Tibial nerve (tissue), 4 donors: ENCODE measurements at places on chromosomes 11 and 22. TPM values are rescaled to one million over a fixed set of nuclear protein-coding genes. Genes with fewer than 3 reads are reported as not detected.

FAM180B gene
- total RNA-seq = 3.3 TPM

CCDC81 gene
- 3.3 TPM for total RNA-seq

DNA sequence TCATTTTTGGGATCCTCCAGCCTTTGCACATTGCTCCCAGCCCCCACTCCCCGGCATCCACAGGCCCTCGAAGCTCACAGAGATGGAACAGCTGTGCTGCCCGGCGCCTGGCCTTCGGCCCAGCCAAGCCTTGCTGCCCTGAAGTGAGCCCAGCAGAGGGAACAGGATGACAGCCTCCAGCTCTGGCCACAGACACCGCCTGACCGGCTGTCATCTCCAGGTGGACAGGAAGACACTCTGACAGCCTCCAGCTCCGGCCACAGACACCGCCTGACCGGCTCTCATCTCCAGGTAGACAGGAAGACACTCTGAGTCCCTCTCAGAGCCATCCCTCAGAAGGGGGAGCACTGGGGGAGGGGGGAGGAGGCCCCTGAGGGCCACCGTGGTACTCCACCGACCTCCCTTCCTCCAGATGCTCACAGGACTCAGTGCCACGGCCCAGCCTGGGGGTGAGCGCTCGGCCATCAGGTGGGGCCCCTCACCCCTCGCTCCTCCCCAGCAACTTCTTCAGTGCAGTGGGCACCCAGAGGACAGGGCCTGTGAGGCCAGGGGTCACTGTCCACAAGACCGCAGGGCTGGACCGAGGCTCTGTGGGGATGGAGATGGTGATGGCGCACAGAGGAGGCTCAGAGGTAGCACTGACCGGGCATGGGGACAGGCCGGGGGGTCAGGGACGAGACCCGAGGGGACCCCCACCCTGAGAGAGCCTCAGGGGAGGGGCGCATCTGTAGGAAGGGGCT lies 58.6 kb downstream of the BRD1 start:
- H3K4me3 ChIP-seq = no peak overlapping the region
- H3K36me3 ChIP-seq = no peaks in the 10 kb centered on the region
- no peaks in the 10 kb centered on the region for H3K4me1 ChIP-seq
- DNase-seq = no peak

DNA sequence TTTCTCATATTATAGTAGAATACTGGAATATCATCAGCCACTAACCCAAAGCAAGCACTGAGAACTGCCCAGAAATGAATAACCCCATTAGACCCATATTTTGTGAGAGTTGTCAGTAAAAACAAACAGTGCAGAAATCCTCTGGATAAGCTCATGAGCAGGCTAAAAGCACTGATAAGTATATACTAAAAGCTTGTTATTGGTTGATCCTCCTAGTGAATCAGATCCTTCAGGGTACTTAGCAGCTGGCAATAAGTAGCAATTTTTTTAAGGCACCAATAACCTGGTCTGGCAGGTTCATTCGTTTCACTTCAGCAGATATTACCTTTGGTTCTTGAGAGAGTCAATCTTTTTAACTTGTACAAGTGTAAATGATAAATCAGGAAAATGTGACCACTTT lies 1.2 kb downstream of the NOX4 start:
- no peaks in the 10 kb centered on the region for H3K36me3 ChIP-seq
- peak overlapping the region; percentile 82 for H3K27ac ChIP-seq
- peak overlapping the region; percentile 56 for H3K4me3 ChIP-seq
- no peaks in the 10 kb centered on the region for H3K4me1 ChIP-seq

KMT2A gene
- total RNA-seq = 101 TPM

LRRC4C gene
- 15.7 TPM for total RNA-seq

GLB1L3 gene
- total RNA-seq = not detected

- H3K36me3 ChIP-seq = no peaks in the 10 kb centered on the region
- no peak overlapping the region for H3K4me3 ChIP-seq
- no peak overlapping the region for H3K27ac ChIP-seq
- H3K27me3 ChIP-seq = no peaks in the 10 kb centered on the region
Observed at GRCh38 chr11:73167363-73167954, 25.3 kb upstream of the FCHSD2 start.

INPPL1 gene
- total RNA-seq = 137 TPM

C11orf91 gene
- not detected for total RNA-seq

- H3K27me3 ChIP-seq = no peaks in the 10 kb centered on the region
- no peak for DNase-seq
- no peaks in the 10 kb centered on the region for H3K36me3 ChIP-seq
- H3K4me3 ChIP-seq = no peak overlapping the region
Observed at GRCh38 chr11:47259232-47259977, 1.6 kb downstream of the NR1H3 start.

ZBTB16 gene
- total RNA-seq = 756 TPM

GRCh38 chr11:100709233-100709957 lies 22.3 kb downstream of the ARHGAP42 start:
- no peak for DNase-seq
- H3K27ac ChIP-seq = no peak overlapping the region
- peaks cover 10% of the 10 kb centered on the region for H3K4me1 ChIP-seq
- no peak overlapping the region for H3K4me3 ChIP-seq
- no peaks in the 10 kb centered on the region for H3K27me3 ChIP-seq

GRCh38 chr22:36728505-36728904 lies 25.0 kb upstream of the CACNG2 start:
- H3K36me3 ChIP-seq = no peaks in the 10 kb centered on the region
- H3K27ac ChIP-seq = no peak overlapping the region

RTN4R gene
- 3.5 TPM for total RNA-seq
